Mesothelial cell of epicardium (in vitro differentiated cells): ENCODE measurements at places on chromosomes 4 and X.

GRCh38 chrX:118595501-118596042, 100.0 kb downstream of the DOCK11 start:
- H3K36me3 ChIP-seq, result peaks cover 22% of the 10 kb centered on the region
- no peaks in the 10 kb centered on the region for H3K4me1 ChIP-seq
- no peak for DNase-seq
- H3K27ac ChIP-seq, result no peak overlapping the region
- H3K27me3 ChIP-seq, result no peaks in the 10 kb centered on the region

GRCh38 chr4:55249476-55249875, 96.6 kb upstream of the SRD5A3 start:
- no peak for DNase-seq
- H3K4me3 ChIP-seq, result no peak overlapping the region
- H3K27ac ChIP-seq, result peak overlapping the region; percentile 85
- H3K36me3 ChIP-seq, result no peaks in the 10 kb centered on the region
- no peaks in the 10 kb centered on the region for H3K27me3 ChIP-seq
- peaks cover 41% of the 10 kb centered on the region for H3K4me1 ChIP-seq

GRCh38 chrX:134982748-134983147, 8.0 kb upstream of the SMIM10 start:
- no peak overlapping the region for H3K4me3 ChIP-seq
- no peak overlapping the region for H3K27ac ChIP-seq
- no peaks in the 10 kb centered on the region for H3K36me3 ChIP-seq
- no peaks in the 10 kb centered on the region for H3K27me3 ChIP-seq
- H3K4me1 ChIP-seq, result no peaks in the 10 kb centered on the region
- DNase-seq, result no peak

DNA sequence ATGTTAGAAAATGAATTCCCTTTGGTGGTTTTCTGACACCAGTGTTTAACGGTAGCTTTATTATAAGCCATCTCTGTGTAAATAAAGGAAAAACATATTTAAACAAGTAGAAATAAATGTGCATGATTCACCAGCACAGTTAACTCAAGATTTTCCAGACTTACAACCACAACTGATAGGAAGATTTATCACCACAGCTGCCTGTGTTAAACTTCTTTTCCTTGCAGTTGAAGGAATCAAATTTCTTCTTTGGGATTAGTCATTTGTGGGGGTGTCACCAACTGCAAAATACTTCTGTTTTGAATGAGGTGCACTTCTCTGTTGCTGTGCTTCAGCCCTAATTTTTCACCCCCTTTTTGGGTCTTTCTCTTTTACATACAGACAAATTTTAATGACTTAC, 128.1 kb upstream of the STK26 start:
- H3K27me3 ChIP-seq, result no peaks in the 10 kb centered on the region
- no peak for DNase-seq

- H3K4me1 ChIP-seq, result no peaks in the 10 kb centered on the region
- H3K27me3 ChIP-seq, result no peaks in the 10 kb centered on the region
These were observed 61.8 kb downstream of the VMA21 start for GRCh38 chrX:151458824-151459223.

DNA sequence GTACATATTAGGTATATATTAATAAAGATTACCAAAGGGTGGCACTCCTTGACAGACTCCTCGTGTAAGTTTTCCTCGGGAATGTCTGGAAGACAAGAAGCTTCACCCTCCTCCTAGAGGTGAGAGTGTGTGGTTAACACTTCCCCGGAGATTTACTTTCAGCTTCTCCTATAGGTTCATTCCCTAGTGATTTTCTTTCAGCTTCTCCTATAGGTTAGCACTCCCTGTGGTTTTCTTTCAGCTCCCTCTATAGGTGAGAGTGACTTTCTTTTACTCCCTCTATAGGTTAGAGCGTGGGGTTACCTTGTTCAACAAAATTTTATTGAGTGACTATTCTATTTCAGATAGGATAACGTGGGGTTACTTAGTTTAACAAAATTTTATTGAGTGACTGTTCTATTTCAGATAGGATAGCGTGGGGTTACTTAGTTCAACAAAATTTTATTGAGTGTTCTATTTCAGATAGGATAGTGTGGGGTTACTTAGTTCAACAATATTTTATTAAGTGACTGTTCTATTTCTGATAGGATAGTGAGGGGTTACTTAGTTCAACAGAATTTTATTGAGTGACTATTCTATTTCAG, 106.0 kb upstream of the PLAC1 start:
- DNase-seq, result no peak
- H3K27ac ChIP-seq, result no peak overlapping the region
- H3K27me3 ChIP-seq, result no peaks in the 10 kb centered on the region
- H3K36me3 ChIP-seq, result peaks cover 5% of the 10 kb centered on the region

DNA sequence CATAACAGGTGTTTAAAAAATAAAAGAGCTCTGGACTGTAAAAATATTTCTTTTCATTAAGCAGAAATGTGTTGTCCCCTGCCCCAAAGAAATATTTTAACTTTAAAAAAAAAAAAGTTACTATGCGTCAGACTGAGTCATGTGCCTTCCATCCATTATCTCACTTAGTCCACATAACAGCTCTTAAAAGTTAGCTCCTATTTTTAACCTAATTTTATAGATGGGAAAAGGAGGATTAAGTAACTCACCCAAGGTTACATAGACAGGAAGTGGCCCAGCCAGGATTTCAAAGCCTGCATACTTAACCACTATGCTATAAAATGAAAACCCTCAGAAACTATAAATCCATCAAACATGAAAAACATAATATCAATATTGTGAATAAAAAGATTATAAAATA, 97.7 kb downstream of the MANBA start:
- H3K4me1 ChIP-seq, result peaks cover 13% of the 10 kb centered on the region
- H3K4me3 ChIP-seq, result no peak overlapping the region
- H3K27ac ChIP-seq, result no peak overlapping the region
- peaks cover 16% of the 10 kb centered on the region for H3K36me3 ChIP-seq
- H3K27me3 ChIP-seq, result no peaks in the 10 kb centered on the region
- no peak for DNase-seq

DNA sequence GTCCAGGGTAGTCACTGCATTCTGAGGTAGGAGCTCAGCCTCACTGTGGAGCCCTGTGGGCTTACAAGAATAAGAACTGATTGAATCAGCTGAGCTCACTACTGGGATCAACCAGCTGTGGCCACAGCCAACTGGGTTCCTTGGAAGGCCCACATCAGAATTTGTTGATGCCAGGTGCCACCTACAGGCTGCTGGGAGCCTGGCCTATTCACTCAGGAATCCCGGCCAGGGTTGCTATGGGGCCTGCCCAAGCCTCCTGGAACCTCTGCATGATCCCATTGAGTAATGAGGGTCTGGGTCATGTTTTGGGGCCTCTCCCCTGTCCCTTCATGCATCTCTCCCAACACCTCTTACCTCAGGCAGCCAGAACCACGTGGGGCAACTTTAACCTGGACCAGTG, 53.9 kb upstream of the KIAA1210 start:
- H3K27ac ChIP-seq, result no peak overlapping the region
- peaks cover 2% of the 10 kb centered on the region for H3K27me3 ChIP-seq
- no peak overlapping the region for H3K4me3 ChIP-seq
- H3K4me1 ChIP-seq, result no peaks in the 10 kb centered on the region

- H3K27ac ChIP-seq, result no peak overlapping the region
- H3K27me3 ChIP-seq, result no peaks in the 10 kb centered on the region
- no peak for DNase-seq
- peaks cover 11% of the 10 kb centered on the region for H3K36me3 ChIP-seq
- H3K4me3 ChIP-seq, result peak overlapping the region; percentile 87
These were observed 1.7 kb upstream of the MXRA5 start for GRCh38 chrX:3348191-3348590.

DNA sequence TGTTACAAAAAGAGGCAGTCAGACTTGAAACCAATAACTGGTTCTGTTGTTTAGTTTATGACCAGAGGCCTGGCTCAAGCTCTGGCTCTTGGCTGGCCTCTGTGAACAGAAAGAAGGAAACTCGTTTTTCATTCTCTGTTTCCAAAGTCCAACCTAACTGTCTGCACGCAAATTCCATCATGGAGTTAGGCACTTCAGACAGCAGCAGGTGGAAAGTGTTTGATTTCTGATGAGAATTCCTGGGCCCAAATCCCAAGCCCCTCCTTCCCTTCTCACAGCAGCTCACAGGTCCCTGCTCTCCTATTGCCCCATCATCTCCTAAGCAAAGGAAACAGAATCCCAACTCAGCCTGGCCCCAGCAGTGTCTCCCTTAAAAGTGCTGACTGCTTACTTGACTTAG, 42.8 kb upstream of the FGF16 start:
- H3K27me3 ChIP-seq, result no peaks in the 10 kb centered on the region
- no peaks in the 10 kb centered on the region for H3K36me3 ChIP-seq
- no peak overlapping the region for H3K27ac ChIP-seq
- no peak overlapping the region for H3K4me3 ChIP-seq

DNA sequence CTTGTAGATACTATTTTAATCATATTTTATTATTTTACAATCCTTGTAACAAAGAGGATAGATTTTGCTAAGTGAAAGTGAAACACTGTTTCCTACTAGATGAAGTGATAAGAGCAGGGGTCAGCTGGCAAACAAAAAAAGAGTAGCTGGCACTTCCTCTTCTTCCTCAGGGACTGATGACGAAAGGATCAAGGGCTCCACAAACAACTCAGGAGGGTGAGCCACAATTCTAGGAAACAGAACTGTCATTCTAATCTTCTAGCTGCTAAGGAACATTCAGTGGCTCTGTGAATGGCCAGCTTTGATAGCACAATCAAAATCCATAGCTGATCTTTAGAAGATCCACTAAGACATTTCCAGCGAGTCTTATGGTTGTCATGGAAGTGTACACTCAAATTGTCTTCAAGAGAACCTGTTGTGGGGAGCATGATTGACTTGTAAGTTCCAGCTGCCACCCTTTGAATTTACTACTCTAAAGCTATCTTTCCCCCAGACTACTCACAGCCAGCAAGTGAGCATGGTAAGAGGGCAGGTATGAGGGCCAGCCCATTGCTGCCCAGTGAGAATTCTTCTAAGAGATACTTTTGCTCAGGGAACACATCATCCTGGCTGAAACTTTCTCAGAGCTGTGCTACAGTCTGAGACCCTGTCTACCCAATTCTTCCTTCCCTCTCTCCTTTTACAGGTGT, 275.7 kb upstream of the RASGEF1B start:
- no peaks in the 10 kb centered on the region for H3K36me3 ChIP-seq
- H3K27ac ChIP-seq, result no peak overlapping the region
- no peak overlapping the region for H3K4me3 ChIP-seq
- H3K27me3 ChIP-seq, result peaks cover 1% of the 10 kb centered on the region
- H3K4me1 ChIP-seq, result peaks cover 8% of the 10 kb centered on the region
- DNase-seq, result no peak

DNA sequence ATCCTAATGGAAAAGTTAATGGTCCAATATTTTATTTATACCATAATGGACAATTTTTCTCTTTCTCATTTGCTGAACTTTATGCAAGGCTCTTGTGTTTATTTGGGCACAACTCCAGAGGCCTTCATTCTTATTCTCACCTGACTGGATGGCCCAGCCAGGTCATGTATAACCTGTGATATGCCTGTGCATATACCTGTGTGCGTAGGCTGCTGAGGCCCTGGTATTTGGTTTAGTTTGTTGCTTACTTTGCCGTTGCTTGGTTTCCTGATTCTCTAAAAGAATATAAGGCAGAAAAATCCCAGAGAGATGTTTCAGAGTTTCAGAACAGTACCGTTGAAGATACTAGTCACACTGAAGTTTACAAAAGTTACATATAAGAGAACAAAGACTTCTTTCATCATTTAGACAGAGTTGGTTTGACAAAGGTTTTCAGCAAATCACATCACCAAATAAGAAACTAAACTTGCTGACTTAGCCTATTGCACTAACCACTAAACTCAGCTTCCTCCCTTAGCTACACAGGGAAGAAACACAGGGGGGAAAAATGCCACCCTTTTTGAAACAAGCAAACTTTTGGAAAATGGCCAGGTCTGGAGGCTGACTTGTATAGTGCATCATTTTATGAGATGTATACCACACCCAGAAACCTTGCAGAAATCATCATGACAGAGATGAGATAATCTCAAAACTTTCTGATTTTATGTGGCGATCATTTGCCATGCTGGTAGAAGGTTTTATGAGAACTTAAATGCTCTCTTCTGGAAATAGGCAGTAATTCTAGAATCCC, 248.5 kb downstream of the GRIA3 start:
- H3K4me1 ChIP-seq, result peaks cover 7% of the 10 kb centered on the region
- H3K27ac ChIP-seq, result no peak overlapping the region
- no peaks in the 10 kb centered on the region for H3K27me3 ChIP-seq
- no peaks in the 10 kb centered on the region for H3K36me3 ChIP-seq

GRCh38 chr4:151672996-151673395, 87.8 kb downstream of the GATB start:
- H3K4me1 ChIP-seq, result peaks cover 49% of the 10 kb centered on the region
- no peak overlapping the region for H3K27ac ChIP-seq
- DNase-seq, result no peak
- no peaks in the 10 kb centered on the region for H3K36me3 ChIP-seq

- peaks cover 21% of the 10 kb centered on the region for H3K4me1 ChIP-seq
- peak; percentile 39 for DNase-seq
These were observed 552 bp downstream of the NKRF start for GRCh38 chrX:119605464-119606279.

- no peak for DNase-seq
- no peak overlapping the region for H3K27ac ChIP-seq
- no peaks in the 10 kb centered on the region for H3K36me3 ChIP-seq
- H3K27me3 ChIP-seq, result peaks cover 63% of the 10 kb centered on the region
- H3K4me3 ChIP-seq, result no peak overlapping the region
These were observed 5.4 kb upstream of the TBC1D1 start for GRCh38 chr4:37885496-37885895.

GRCh38 chr4:102789317-102789717, 28.5 kb upstream of the MANBA start:
- peaks cover 30% of the 10 kb centered on the region for H3K36me3 ChIP-seq
- H3K4me3 ChIP-seq, result no peak overlapping the region
- H3K27me3 ChIP-seq, result no peaks in the 10 kb centered on the region
- no peak overlapping the region for H3K27ac ChIP-seq

DNA sequence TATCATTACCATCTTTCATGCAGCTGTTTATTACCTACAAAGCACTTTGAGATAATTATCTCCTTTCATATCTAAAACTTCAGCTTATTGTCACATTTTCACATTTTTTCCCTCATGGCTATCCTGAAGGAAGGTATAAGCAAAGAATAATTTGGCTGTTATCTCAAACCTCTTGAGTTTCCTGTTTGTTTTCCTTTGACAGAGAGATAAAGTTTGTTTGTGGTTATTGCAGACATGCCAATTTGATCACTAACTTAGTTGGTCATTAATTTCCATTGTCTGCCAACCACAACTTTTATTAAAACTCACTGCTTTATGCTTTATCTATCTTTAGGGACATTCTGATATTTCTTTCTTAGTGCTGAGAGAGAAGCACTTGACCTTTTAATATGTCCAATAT, 89.8 kb upstream of the SPANXB1 start:
- no peak overlapping the region for H3K4me3 ChIP-seq
- no peaks in the 10 kb centered on the region for H3K27me3 ChIP-seq
- DNase-seq, result no peak
- H3K36me3 ChIP-seq, result no peaks in the 10 kb centered on the region
- no peak overlapping the region for H3K27ac ChIP-seq

- H3K27me3 ChIP-seq, result no peaks in the 10 kb centered on the region
- H3K4me1 ChIP-seq, result peaks cover 31% of the 10 kb centered on the region
- DNase-seq, result no peak
- H3K4me3 ChIP-seq, result no peak overlapping the region
- no peaks in the 10 kb centered on the region for H3K36me3 ChIP-seq
- H3K27ac ChIP-seq, result no peak overlapping the region
These were observed 67.9 kb upstream of the SLC4A4 start for GRCh38 chr4:71270901-71271300.
